Aorta (tissue), 5 donors: ENCODE measurements at places on chromosomes 13 and 19. TPM values are rescaled to one million over a fixed set of nuclear protein-coding genes. Genes with fewer than 3 reads are reported as not detected.

TMPRSS9 gene
- total RNA-seq: 0.23 TPM

DNA sequence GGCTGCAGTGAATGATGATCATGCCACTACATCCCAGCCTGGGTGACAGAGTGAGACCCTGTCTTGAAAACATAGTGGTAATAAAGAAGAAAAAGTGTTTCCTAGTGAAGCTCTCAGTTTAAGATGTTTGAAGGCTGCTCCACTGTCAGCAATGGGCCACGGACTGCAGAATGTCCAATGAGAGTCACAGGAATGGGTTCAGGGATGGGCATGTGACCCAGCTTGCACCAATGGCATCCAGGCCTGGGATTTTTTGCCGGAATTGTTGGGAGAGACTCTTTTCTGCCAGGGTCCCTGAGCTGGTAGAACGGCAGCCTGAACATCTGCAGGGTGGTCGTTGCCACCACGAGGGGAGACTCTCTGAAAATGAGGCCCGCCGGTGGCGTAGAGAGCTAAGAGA, 6.3 kb downstream of the SHISA7 start:
- H3K4me1 ChIP-seq: no peaks in the 10 kb centered on the region
- H3K27me3 ChIP-seq: no peaks in the 10 kb centered on the region
- H3K4me3 ChIP-seq: no peak overlapping the region
- no peak overlapping the region for H3K27ac ChIP-seq
- no peaks in the 10 kb centered on the region for H3K36me3 ChIP-seq

DNA sequence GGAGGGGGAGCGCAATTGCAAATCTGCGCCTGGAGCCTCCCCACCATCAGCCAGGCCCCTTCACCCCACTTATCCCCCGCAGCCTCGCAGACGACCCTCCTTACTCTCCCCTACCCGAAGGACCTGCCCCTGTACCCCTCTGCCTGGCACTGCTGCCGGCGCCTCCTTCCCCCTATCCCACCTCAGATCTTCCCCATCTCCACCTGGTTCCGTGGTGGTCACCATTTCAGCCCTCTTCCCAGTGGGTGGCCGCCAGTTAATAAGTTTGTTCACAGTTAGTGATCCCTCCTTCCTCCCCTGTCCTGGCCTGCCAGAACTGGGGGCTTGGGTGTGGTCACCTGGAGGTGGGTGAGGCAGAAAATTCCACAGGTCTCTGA, 397 bp downstream of the SLC44A2 start:
- peak overlapping the region; percentile 52 for H3K4me3 ChIP-seq
- no peak for DNase-seq
- no peaks in the 10 kb centered on the region for H3K27me3 ChIP-seq
- no peak overlapping the region for H3K27ac ChIP-seq
- H3K36me3 ChIP-seq: no peaks in the 10 kb centered on the region

GRCh38 chr13:106710266-106710665, 142.3 kb upstream of the ARGLU1 start:
- peak overlapping the region; percentile 54 for H3K4me3 ChIP-seq
- H3K4me1 ChIP-seq: no peaks in the 10 kb centered on the region
- no peak for DNase-seq
- H3K27ac ChIP-seq: no peak overlapping the region
- no peaks in the 10 kb centered on the region for H3K36me3 ChIP-seq
- H3K27me3 ChIP-seq: no peaks in the 10 kb centered on the region

DNA sequence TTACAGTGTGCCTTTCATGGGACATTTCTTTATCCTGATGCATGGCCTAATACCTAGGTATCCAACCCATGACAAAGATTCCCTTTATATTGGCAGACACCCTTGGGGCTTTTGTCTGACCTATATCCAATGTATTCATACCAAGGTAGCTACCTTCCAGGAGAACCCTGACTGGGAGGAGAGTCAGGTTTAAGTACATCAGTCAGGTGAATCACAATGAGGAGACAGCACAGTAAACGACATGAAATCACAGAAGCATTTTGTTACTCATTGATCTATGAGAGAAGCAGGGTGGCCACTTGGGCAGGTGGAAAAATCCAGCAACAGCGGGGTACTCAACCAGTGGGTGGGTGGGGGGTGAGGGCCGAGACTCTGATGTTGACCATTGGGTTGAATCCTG, 527.4 kb upstream of the ATXN8OS start:
- H3K4me1 ChIP-seq: no peaks in the 10 kb centered on the region
- H3K27me3 ChIP-seq: no peaks in the 10 kb centered on the region
- no peak for DNase-seq
- no peak overlapping the region for H3K4me3 ChIP-seq
- H3K36me3 ChIP-seq: no peaks in the 10 kb centered on the region

- H3K4me3 ChIP-seq: no peak overlapping the region
- H3K36me3 ChIP-seq: no peaks in the 10 kb centered on the region
- no peak for DNase-seq
- no peak overlapping the region for H3K27ac ChIP-seq
- no peaks in the 10 kb centered on the region for H3K27me3 ChIP-seq
Measured at GRCh38 chr19:12899891-12900518, 9.0 kb downstream of the GCDH start.
